ENCODE measurements at places on chromosomes 16 and 17.

GRCh38 chr16:9518051-9518450 lies 426.6 kb downstream of the HAPSTR1 start:
- peaks cover 11% of the 10 kb centered on the region for H3K4me1 ChIP-seq
- DNase-seq = no peak
- H3K27ac ChIP-seq = no peak overlapping the region

- DNase-seq = no peak
- H3K36me3 ChIP-seq = no peaks in the 10 kb centered on the region
- H3K27ac ChIP-seq = no peak overlapping the region
- no peaks in the 10 kb centered on the region for H3K27me3 ChIP-seq
- no peak overlapping the region for H3K4me3 ChIP-seq
These were observed 18.2 kb upstream of the KRT20 start for GRCh38 chr17:40903129-40903847.

GRCh38 chr16:65500007-65500406 lies 378.1 kb upstream of the CDH11 start:
- H3K36me3 ChIP-seq = no peaks in the 10 kb centered on the region
- H3K27me3 ChIP-seq = peaks cover 15% of the 10 kb centered on the region
- H3K4me1 ChIP-seq = peaks cover 4% of the 10 kb centered on the region
- H3K27ac ChIP-seq = no peak overlapping the region

GRCh38 chr16:74034862-74035261 lies 261.8 kb upstream of the PSMD7 start:
- H3K4me3 ChIP-seq = no peak overlapping the region
- peaks cover 1% of the 10 kb centered on the region for H3K4me1 ChIP-seq
- H3K27me3 ChIP-seq = peaks cover 5% of the 10 kb centered on the region
- no peak for DNase-seq

- peaks cover 1% of the 10 kb centered on the region for H3K36me3 ChIP-seq
- H3K4me3 ChIP-seq = no peak overlapping the region
- H3K27me3 ChIP-seq = no peaks in the 10 kb centered on the region
These were observed 206.8 kb downstream of the PHKB start for GRCh38 chr16:47667956-47668355.

DNA sequence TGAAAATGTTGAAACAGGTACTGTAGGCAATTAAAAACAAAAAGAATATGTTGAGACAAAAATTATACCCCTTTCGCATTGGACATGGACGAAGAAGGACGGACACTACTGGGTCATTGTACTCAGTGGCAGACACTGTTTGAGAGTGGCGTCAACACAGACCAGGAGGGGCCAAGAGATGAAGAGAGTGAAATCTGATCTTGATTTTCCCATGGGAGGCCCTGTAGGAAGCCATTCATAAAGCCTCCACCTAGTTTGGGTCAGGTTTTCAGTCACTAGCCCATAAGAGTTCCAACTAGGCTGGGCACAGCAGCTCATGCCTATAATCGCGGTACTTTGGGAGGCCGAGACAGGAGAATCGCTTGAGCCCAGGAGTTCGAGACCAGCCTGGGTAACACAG lies 23.6 kb upstream of the SMURF2 start:
- no peaks in the 10 kb centered on the region for H3K36me3 ChIP-seq
- H3K4me3 ChIP-seq = no peak overlapping the region
- H3K27ac ChIP-seq = no peak overlapping the region

GRCh38 chr16:50916040-50916439 lies 174.2 kb downstream of the CYLD start:
- no peak overlapping the region for H3K27ac ChIP-seq
- peaks cover 23% of the 10 kb centered on the region for H3K27me3 ChIP-seq
- DNase-seq = no peak
- H3K4me3 ChIP-seq = no peak overlapping the region
- no peaks in the 10 kb centered on the region for H3K4me1 ChIP-seq

DNA sequence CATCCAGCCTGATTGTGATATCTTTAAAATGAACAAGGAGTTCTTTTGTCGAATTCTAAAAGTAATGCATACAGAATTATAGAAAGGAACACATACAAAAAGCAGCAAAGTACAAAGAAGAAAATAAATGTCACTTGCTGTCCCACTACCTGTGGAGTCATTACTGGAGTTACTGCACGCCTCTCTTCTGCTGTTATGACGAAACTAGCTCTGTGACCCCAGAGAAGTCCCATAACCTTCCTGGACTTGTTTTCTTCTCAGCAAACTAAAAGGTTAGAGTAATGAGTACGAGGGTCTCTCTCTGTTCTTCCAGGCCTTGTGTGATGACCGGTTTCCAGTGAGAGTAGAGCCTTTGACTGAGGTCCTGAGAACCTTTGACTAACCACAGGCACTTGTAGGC lies 26.9 kb downstream of the BANP start:
- H3K4me3 ChIP-seq = no peak overlapping the region
- no peaks in the 10 kb centered on the region for H3K27me3 ChIP-seq
- H3K4me1 ChIP-seq = peaks cover 16% of the 10 kb centered on the region
- H3K36me3 ChIP-seq = peaks cover 24% of the 10 kb centered on the region
- no peak for DNase-seq
- no peak overlapping the region for H3K27ac ChIP-seq

DNA sequence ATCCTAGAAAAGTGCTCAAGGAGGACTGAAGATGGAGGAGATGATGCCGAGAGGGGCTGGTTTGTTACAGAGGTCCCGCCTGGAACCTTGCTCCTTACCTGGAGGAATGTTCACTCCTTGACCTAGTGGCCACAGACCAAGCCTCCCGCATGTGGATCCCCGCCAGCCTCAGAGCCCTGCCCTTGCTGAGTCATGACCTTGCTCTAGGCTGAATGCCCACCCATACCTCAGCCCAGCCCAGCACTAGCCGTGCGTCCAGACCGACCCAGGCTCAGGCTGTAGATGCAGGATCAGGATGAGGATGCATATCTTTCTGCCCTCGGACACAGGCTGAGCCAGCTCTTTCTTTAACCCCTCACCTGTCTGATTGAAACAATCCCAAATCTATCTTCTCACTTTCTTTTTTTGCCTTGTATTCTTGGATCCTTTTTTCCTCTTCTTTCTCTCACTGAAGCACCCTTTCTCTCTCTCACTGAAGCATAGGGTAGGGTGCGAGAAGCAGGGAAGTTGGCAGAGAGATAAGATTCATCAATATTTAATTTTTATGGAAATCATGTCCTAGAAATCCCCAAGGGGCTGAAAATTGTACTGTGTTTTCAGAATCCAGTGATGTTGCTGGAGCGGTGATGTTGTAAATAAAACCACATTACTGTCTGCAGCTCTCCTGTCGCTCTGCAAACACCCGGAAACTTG lies 34.9 kb downstream of the WSCD1 start:
- peaks cover 10% of the 10 kb centered on the region for H3K4me1 ChIP-seq
- no peak for DNase-seq
- peaks cover 2% of the 10 kb centered on the region for H3K36me3 ChIP-seq
- no peak overlapping the region for H3K27ac ChIP-seq
- no peak overlapping the region for H3K4me3 ChIP-seq

GRCh38 chr17:64739316-64740058 lies 77.4 kb upstream of the SMURF2 start:
- no peaks in the 10 kb centered on the region for H3K4me1 ChIP-seq
- H3K36me3 ChIP-seq = no peaks in the 10 kb centered on the region
- H3K27me3 ChIP-seq = no peaks in the 10 kb centered on the region
- no peak overlapping the region for H3K27ac ChIP-seq
- no peak for DNase-seq

DNA sequence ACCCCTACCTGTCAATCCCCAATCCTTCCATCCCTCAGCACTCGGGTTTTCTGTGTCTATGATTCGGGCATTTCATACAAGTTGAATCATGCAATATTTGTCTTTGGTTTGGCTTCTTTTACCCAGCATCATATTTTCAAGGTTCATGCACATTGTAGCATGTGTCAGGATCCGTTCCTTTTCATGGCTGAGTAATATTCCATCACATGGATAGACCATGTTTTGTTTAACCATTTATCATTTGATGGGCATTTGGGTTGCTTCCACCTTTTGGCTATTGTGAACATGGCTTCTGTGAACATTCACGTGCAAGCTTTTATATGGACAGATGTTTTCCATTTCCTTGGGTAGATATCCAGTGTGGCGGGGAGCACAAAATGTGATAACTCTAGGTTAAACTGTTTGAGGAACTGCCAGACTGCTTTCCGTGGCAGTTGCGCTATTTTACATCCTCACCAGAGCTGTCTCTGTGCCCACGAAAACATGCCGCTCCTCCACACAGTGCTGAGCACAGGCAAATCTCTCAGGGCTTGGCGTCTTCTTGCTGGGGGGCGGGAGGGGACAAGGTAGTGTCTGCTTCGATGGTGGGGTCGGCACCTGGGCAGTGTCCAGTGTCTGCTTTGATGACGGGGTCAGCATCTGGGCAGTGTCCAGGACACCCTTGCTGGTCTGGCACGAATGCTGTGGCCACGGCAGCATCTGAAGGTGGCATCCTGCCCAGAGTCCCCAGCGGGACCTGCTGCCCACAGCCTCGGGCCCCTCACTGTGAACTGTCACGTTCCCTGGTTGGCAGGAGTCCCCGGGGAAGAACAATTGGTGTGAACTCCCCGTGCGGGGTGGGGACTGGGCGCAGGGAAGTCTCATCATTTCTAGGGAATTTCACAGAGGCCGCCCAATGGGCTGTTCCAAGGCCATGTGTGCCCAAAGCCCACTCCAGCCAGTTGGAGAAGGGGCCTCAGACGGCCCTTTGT lies 32.4 kb upstream of the JPH3 start:
- H3K4me3 ChIP-seq = no peak overlapping the region
- H3K27me3 ChIP-seq = peaks cover 12% of the 10 kb centered on the region
- peaks cover 6% of the 10 kb centered on the region for H3K4me1 ChIP-seq
- H3K27ac ChIP-seq = no peak overlapping the region
- DNase-seq = no peak

DNA sequence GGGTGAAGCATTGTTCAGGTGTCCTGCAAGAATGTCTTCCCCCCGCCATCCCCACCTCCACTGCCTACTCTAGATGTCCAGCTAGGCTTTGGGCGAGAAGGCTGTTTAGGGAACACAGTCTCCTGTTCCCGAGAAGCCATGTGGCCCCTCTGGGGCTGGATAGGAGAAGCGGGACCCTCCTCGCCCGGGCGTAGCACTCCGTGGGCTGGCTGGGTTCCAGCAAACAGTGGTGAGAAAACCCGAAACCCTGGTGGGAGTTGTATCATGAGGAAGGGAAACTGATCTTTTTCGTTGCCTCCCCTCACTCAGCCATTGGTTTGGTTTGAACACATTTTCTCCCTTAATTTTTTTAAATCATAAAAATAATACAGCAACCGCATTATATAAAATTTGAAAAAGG lies 56.6 kb downstream of the IRF8 start:
- peaks cover 25% of the 10 kb centered on the region for H3K27me3 ChIP-seq
- no peak for DNase-seq
- H3K4me1 ChIP-seq = no peaks in the 10 kb centered on the region
- H3K27ac ChIP-seq = no peak overlapping the region

DNA sequence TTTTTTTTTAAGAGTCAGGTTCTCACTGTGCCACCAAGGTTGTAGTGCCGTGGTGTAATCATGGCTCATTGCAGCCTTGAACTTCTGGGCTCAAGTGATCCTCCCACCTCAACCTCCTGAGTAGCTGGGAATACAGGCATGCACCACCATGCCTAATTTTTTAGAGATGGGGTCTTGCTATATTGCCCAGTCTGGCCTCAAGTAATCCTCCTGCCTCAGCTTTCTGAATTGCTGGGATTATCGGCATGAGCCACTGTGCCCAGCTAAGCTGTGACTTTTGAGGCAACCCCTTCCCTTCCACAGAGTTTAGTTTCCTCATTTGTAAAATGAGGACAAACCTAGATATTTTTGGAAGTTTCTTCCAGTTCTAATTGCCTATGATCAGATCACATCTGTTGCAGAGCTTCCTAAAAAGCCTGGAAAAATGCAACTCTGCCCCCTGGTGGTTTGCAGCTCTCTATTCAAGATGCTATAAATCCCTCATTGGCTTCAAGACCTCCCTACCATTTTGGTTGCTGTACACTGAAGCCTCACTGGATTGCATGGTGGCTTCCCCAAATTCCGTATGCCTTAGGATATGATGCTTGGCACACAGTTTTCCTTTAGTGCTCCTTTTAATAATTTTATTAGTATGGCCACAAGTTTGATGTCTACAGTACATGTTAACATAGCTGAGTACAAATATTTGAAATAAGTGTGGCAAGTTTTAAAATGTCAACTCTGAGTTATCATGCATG lies 19.3 kb downstream of the GDE1 start:
- peak; percentile 68 for DNase-seq
- peaks cover 44% of the 10 kb centered on the region for H3K36me3 ChIP-seq
- H3K27ac ChIP-seq = no peak overlapping the region
- no peaks in the 10 kb centered on the region for H3K27me3 ChIP-seq
- no peak overlapping the region for H3K4me3 ChIP-seq

DNA sequence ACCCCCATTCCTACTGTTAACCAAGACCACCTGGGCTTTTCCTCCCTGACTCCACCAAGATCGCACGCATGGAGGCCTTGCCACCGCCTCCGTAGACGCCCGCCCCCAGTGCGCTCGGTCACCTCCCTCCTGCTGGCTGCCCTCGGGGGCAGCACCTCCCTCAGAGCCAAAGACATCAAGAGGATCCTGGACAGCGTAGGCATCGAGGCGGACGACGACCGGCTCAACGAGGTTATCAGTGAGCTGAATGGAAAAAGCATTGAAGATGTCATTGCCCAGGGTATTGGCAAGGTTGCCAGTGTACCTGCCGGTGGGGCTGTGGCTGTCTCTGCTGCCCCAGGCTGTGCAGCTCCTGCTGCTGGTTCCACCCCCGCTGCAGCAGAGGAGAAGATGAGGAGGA lies 1.2 kb downstream of the EFCAB3 start:
- H3K27me3 ChIP-seq = peaks cover 21% of the 10 kb centered on the region
- H3K4me3 ChIP-seq = no peak overlapping the region
- no peaks in the 10 kb centered on the region for H3K36me3 ChIP-seq
- no peak for DNase-seq
- H3K27ac ChIP-seq = no peak overlapping the region

DNA sequence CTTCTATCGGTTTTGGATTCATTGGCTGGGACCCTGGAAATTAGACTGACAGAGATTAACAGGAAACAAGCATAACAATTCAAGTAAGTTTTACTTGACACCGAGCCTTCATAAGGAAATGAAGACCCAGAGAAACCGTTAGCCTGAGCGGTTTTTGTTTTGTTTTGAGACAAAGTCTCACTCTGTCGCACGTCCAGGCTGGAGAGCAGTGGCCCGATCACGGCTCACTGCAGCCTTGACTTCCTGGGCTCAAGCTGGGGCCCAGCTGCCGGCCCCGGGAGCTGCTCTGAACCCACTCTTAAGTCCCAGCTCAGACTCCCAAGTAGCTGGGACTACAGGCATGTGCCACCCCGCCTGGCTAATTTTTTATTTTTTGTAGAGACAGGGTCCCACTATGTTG lies 321.3 kb downstream of the SEC14L1 start:
- H3K27ac ChIP-seq = peak overlapping the region; percentile 56
- H3K27me3 ChIP-seq = no peaks in the 10 kb centered on the region
- no peak for DNase-seq
- no peak overlapping the region for H3K4me3 ChIP-seq
- peaks cover 41% of the 10 kb centered on the region for H3K4me1 ChIP-seq

DNA sequence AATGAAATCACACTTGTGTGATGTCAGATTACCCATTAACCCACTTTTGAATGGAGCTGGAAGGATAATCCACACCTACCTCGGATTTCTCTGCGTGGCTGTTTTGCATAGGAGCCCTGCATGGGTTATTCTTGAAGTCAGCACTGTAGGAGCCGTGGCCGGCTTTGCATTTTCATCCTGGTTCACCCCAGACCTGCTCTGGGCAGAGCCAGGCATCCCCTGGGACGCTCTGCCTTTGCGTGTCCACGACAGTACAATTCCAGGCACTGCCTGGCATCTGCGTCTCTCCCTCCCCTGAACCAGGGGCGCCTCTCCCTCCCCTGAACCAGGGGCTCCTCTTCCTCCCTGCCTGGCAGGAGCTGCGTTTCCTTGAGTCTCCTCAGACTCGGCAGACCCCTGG lies 29.7 kb upstream of the ZNF750 start:
- no peaks in the 10 kb centered on the region for H3K27me3 ChIP-seq
- peak overlapping the region; percentile 71 for H3K27ac ChIP-seq
- peaks cover 5% of the 10 kb centered on the region for H3K4me1 ChIP-seq
- no peak for DNase-seq
